ENCODE measurements at places on chromosomes 3 and 15. TPM values are rescaled to one million over a fixed set of nuclear protein-coding genes. Genes with fewer than 3 reads are reported as not detected.

The PRSS50 gene
- not detected for polyA plus RNA-seq

The ABHD14A gene
- 61.6 TPM for polyA plus RNA-seq

The AKAP13 gene
- polyA plus RNA-seq = 152 TPM

The SLC49A4 gene
- 1.6 TPM for polyA plus RNA-seq

The BLM gene
- 14.4 TPM for polyA plus RNA-seq

The FSIP1 gene
- polyA plus RNA-seq = 0.61 TPM

The PPP1R14D gene
- 0.56 TPM for polyA plus RNA-seq

The PLSCR2 gene
- polyA plus RNA-seq = not detected
